ENCODE measurements at places on chromosomes 3 and 15. TPM values are rescaled to one million over a fixed set of nuclear protein-coding genes. Genes with fewer than 3 reads are reported as not detected.

DNA sequence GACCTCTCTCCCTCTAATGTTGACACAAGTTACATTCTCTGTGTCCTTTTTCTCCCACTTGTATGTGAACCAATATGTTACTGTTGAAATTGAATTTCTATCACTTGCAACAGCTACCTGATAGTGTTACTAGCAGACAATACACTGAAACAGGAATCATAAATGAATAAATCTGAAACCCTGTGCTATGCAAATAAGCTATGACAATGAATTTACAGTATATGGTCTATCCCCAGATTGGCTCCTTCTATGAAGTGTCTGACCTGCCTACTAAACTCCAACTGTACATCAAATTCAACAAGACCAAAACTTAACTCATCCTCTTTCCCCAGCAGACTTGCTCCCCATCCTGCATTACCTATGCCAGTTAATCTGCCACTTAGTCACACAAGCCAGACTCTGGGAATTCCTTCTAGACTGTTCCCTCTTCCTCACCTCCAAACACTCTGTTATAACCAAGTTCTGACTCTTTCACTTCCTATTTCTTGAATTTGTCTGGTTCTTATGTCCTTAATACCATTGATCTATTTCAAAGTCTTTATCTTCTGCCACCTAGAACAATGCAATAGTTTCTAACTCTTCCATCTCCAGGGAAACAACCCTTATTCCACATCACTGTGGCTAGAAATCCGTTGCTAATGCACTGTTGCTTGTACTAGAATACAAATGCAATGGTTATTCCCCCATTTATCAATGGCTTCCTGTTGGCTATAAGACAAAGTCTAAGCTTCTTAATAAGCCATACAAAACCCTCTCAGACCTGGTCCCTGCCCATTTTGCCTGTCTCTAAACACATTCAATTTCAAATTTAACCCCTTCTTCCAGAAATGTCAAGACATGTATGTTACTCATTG is 13.4 kb upstream of the ZNF639 start:
- DNase-seq, result no peak

- no peak for DNase-seq
Observed at GRCh38 chr3:15634671-15635070, 33.1 kb downstream of the BTD start.

- DNase-seq, result peak; percentile 13
Observed at GRCh38 chr15:55110446-55110845, 86.3 kb downstream of the RSL24D1 start.

DNA sequence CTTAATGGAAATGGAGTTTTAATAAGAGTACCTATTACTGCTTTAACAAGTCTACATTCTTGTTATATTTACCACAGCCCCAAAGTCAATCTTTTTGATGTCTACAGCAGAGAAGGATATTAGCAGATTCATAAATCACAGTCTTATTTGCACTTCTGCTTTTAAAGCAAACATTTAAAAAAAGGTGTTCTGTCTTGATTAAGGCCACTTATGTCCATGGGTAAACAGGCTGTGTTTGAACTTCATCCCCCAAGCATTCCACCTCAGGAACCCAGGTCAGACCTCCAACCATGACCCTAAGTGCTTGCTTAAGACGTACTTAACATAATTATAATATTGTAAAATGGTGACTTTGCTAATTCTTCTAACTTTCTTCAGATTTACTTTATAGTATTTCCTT is 113.4 kb downstream of the CMSS1 start:
- DNase-seq, result no peak

GRCh38 chr3:152209060-152209459 is 59.7 kb upstream of the MBNL1 start:
- no peak for DNase-seq

DNA sequence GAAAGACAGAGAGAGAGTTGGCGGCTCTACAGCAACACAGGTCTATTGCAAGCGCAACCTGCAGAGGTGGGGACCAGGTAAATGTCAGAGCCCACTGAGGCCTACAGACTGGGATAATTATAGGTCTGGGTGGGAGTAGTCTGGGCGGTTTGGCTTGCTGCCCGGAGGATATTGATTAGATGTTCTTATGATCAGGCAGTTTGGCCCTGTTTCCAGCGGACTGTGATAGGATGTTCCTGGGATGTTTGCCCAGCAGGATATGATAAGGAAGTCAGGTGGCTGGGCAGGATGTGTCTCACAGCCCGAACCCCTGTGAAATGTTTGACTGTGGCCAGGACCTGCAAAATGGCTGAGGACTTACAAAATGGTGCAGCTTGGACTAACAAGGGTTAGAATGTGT is 364.9 kb downstream of the NAALADL2 start:
- DNase-seq, result no peak

- DNase-seq, result no peak
Observed at GRCh38 chr3:12363397-12364195, 74.7 kb downstream of the PPARG start.

DNA sequence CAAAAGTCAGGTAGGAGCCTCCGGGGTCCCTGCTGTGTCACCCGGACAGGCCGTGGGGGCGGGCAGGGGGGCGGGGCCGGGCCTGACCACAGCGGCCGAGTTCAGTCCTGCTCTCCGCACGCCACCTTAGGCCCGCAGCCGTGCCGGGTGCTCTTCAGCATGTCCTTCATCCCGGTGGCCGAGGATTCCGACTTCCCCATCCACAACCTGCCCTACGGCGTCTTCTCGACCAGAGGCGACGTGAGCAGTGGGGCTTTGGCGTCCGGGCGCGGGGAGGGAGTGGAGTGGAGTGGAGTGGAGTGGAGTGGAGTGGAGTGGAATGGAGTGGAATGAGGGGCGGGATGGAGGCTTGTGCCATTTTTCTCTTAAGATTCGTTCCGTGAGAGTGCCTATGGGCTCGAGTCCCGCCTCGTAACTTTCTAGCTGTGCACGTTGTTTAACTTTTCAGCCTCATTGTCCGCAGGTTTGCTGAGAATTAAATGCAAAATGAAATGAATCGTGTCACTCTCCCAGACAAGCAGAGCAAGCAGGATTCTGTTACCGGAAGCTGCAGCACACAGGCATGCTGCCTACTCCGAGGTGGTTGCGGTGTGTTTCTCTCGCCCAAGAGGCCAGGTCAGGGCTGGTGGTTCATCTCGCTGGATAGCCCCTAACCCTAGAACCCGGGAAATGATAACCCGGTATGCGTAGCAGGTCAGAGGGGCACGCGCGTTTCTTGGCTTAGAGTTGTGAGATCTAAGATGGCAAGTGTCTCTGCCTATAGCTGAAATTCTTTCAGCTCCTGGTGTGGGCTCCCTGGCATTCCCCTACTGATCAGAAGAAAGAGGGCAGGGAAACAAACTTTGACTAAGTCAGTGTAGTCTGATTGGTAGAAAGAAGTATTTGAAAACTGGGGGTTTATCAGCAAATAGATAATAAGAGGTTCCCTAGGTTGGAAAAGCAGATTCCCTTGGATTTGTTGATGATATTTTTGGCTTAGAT is at the start of gene FAH:
TSS of gene FAH (plus strand) at position 104 of the 981 bp plus-strand sequence. CDS start at position 160, 56 bp downstream.
- DNase-seq, result peak; percentile 49

DNA sequence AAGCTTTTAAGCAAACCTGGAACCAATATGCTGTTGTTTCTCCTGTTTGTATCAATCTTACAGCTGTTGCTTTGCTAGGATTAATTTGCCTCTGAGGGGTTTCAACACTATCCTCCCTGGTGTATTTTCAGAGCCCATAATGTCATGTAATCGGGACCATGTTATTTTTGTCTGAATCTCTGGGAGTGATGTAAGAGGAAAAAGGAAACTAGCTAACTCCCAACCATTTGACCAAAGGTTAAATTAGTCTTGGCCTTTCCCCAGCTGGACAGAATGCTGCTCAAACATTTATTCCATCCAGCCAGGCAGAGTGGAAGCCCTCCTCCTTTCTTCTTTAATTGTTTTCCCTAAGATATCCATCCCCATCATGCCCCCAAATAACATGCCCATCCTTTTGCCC is 142.2 kb downstream of the ALDH1A2 start:
- DNase-seq, result no peak

DNA sequence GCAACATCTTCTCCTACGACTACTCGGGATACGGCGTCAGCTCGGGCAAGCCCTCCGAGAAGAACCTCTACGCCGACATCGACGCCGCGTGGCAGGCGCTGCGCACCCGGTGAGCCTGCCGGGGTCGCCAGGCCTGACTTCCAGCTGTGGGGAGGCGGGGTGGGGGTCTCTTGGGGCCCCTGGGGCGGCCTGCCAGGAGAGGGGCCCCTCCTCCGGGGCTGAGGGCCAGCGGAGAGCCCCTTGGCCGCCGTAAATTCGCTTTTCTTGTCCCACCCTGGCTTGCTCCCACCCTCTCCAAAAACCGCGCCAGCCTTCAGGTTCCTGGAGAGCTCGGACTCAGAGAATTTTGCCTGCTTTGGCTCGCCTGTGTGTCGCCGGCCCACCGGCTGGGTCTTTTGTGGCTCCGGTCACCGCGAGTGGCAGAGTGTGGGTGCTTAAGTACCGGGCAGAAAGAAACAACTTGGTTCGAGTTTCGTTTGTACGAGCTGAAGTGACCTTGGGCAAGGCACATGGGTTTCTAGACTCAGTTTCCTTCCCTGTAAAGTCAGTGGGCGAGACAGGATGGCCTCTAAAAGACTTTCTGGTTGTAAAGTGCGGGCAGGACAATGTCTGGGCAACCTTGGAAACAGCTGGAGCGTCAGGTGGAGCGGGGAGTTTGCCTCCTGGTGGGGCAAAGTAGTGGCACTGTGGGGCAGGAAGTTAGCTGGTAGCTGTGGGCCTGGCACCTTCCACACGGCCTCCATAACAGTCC is 976 bp downstream of the ABHD17C start:
- DNase-seq, result peak; percentile 30

- no peak for DNase-seq
Observed at GRCh38 chr3:43181202-43181821, 75.4 kb upstream of the POMGNT2 start.

- DNase-seq, result peak; percentile 31
Observed at GRCh38 chr15:59532770-59533379, 78.7 kb upstream of the GCNT3 start.

- peak; percentile 26 for DNase-seq
Observed at GRCh38 chr3:139016430-139017048, 4.2 kb downstream of the PRR23B start.

Gene CYP1A2
- total RNA-seq, result not detected

Gene GOLGA6D
- not detected for total RNA-seq

Gene POLQ
- total RNA-seq, result 5.4 TPM

Gene SPESP1
- total RNA-seq, result not detected

Gene GOLGA6L10
- not detected for total RNA-seq
